ENCODE measurements at places on chromosomes 3 and 15.

DNA sequence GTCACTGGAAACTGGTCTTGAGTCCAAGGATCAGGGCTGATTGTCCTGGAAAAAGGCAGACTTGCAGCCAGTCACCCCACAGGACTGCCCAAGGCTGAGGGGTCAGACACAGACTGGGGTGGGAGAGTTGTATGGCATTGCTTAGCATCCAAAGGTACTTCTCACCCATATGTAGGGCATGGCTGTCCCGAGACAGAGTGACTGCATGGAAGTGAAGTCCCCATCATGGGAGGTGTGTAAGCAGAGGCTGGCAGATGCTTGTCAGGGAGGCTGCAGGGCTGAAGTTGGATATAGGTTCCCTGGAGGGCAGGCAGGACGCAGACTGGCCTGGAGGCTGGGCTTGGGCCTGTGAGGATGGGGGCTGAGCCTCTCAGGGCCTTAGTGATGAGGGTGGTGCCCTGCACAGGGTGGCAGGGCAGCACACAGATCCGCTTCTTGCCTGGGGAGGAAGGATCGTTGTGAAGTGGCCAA is 31.1 kb downstream of the PSTPIP1 start:
- no peak for DNase-seq

GRCh38 chr3:129890125-129890524 is 3.4 kb downstream of the TMCC1 start:
- no peak for DNase-seq

GRCh38 chr15:91306144-91306543 is 206.1 kb downstream of the SV2B start:
- DNase-seq: no peak

DNA sequence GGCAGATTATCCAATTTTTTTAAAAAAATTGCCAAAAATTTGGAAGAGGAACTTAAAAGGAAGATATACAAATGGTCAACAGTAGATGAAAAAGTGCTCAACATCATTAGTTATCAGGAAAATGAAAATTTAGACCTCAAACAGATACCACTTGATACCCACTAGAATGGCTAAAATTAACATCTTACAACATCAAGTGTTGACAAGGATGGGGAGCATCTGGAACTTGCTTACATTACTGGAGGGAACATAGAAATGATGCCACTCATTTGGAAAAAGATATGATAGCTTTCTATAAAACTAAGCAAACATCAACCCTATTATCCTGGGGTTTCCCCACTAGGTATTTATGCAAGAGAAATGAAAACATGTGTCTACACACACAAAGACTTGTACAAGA is 284.5 kb upstream of the CHRNA7 start:
- DNase-seq: no peak

DNA sequence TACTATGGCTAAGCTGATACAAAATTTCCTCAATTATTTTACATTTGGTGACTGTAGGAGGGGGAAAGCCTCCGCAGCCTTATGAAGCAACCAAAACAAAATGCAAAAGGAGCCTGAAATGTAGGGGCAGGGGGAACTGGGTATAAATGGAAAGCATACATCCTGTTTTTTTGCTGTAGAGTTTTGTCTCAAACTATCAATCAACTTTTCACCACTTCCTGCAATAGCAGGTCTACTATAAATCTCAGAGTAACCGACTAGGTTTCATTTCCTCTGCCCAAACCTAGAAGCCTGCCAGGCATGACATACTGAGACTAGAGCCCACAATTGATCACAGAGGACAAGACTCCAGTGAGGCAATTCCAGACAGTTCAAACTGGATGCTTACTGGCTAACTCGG is 91.3 kb downstream of the SHQ1 start:
- DNase-seq: peak; percentile 7

- DNase-seq: peak; percentile 2
Observed at GRCh38 chr3:40162616-40163015, 146.9 kb upstream of the EIF1B start.

DNA sequence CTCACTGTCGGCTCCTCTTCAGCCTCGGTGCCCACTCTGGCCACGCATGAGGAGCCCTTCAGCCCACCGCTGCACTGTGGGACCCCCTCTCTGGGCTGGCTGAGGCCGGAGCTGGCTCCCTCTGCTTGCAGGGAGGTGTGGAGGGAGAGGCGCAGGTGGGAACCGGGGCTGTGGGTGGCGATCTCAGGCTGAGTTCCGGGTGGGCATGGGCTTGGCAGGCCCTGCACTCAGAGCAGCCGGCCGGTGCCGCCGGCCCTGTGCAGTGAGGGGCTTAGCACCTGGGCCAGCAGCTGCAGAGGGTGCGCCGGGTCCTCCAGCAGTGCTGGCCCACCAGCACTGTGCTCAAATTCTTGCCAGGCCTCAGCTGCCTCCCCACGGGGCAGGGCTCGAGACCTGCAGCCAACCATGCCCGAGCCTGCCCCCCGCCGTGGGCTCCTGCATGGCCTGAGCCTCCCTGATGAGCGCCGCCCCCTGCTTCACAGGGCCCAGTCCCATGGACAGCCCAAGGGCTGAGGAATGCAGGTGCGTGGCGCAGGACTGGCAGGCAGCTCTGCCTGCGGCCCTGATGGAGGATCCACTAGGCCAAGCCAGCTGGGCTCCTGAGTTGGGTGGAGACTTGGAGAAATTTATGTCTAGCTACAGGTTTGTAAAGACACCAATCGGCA is 899.1 kb downstream of the SI start:
- no peak for DNase-seq

- no peak for DNase-seq
Observed at GRCh38 chr3:156443079-156443478, 111.8 kb downstream of the SSR3 start.

DNA sequence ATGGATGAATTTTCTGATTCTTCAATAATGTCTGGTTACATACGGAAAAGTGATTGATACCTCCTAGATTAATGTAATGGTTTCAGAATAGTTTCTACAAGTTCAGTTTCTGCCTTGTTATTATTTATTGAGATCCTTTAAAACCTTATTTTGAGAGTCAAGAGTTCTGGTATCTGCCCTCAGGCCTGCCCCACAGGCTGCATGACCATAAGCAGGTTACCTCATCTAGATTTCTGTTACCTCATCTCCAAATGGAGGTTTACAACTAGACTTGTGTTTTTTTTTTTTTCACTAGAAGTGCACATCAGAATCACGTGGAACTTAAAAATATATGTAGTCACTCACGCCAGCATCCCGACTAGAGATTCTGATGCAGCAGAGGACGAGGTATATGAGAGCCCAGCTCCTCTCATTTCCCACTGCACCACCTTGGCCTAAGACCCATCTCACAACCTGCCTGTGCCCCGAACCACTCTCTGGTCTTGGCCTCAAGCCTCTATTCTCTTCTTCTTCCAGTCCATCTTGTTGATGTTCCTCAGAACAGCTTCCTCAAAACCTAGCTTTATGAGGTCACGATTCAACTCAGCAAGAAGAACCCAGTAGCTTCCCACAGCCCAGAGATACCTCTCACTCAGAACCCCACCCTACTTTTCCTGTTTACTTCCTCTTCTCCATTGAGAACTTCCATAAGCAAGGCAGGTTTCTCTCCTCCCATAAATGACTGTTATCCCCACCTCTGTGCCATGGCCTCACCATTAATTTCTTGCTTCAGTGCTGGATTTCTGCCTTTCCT is 353.4 kb downstream of the CHST2 start:
- no peak for DNase-seq

- DNase-seq: no peak
Observed at GRCh38 chr3:67529915-67530314, 124.5 kb downstream of the SUCLG2 start.

DNA sequence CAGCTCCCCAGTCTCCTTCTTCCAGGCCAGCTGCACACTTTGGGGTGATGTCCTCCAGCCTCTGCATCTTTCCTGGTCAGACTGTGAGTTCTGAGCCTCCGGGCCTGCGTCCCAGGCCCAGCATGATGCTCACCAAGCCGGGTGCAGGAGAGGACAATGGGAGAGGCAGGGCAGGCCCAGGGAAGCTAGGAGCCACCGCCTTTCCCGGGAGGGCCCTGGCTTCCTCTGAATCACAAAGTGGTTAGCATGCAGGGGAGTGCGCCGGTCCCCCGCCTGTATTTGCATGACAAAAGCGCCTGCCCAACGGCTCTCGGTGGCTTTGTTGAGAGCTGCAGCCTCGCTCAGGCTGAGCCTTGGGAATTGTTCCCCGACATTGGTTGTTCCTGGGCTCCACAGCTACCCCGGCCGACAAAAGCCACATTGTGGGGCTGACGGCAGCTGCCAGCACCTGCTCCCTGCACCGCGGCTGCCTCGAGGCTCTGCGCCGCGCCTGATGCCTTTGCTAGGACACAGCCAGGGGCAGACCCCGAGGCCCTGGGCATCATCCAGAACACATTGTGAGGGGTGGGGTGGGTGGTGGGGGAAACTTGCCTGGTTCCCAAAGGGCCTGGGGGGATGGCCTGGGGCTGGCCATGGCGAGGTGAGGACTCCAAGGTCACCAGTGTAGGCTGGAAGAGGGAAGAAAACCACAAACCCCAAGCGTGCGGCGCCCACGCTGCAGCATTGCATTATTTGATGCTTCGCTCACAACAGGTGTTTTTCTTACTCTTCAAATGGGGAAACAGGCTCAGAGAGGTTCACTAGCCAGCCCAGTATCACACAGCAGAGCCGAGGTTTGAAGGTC is 20.0 kb upstream of the KLF13 start:
- DNase-seq: no peak

GRCh38 chr3:157354722-157355121 is 81.9 kb upstream of the PTX3 start:
- DNase-seq: peak; percentile 8

DNA sequence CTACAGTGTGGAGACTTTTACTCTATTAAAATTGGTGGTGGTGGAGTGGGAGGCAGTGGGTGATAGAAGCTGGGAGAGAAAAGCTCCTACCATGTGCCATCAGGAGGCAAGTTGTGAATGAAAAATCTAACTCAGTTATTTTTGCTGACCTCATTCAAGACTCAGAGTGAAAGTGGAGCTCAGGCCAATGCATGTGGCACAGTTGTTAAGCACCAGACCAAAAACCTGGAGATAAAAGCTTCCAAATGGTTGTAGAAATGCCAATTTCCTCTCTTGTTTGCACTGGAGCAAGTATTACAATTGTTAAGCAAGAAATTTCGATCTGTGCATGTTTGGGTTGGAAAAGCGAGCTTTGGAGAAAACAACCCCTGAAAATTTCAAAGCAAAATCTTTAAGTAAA is 81.5 kb upstream of the PRICKLE2 start:
- DNase-seq: no peak

DNA sequence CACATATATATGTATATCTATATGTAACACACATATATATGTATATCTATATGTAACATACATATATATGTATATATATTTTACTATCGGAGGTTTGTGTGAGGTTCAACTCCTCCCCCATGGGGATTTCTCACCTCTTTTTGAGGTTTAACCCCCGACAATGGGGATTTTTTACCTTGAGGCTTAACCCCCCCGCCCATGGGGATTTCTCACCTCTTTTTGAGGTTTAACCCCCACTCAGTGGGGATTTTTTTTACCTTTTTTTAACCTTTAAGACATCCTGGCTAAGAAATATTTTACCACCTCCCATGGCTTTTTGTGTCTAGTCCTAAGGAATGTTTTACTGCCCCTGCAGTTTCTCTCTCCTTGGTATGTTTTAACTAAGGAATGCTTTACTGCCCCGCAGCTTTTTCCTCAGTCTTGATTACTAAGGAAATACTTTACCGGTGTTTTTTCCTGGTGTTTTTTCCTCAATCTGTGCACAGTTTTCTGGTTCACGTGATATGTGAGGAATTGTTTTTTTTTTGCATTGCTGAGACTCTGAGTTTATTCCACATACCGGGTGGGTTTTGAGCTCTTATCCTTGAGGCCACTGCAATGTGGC is 185.2 kb downstream of the KLF13 start:
- DNase-seq: no peak

DNA sequence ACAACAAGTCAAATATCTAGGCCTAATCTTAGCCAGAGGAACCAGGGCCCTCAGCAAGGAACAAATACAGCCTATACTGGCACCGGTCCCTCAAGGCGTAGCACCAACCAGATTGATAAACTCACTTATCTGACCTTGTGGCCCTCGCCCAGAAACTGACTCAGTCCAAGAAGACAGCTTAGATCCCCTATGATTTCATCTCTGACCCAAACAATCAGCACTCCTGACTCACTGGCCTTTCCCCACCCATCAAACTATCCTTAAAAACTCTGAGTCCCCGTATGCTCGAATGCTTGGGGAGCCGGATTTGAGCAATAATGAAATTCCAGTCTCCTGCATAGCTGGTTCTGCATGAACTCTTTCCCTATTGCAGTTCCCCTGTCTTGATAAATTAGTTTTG is 1.6 kb upstream of the SORD start:
- no peak for DNase-seq

DNA sequence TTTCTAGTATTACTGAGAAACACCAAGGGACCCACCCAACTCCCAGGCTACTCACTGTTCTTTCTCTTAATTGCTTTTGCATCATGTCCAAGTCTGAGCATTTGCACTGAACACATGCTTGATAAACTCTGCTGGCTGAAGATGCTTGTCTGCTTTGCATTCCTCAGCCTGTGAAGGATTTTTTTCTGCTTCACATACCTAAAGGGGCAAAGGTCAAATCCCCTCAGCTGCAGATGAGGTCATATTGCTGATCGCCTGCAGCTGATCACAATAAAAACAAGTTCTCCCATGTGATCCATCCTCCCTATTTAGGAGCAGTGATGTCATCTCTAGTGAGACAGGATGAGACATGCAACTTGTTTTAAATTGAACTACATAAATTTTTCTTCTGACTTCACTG is 84.6 kb upstream of the DCBLD2 start:
- no peak for DNase-seq

DNA sequence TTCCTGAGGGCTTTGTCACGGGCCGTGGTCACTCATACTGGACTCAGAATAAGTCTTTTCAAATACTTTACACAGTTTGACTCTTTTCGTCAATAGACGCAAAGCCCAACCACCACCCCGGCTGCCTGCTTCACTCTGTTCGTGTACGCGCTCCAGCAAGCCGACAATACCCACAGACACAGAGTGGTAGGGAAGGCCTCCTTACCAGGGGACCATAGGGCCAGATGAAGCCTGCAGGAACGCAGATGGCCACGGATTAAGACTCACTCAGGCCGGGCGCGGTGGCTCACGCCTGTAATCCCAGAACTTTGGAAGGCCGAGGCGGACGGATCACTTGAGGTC is 29.7 kb downstream of the EFCAB12 start:
- no peak for DNase-seq

DNA sequence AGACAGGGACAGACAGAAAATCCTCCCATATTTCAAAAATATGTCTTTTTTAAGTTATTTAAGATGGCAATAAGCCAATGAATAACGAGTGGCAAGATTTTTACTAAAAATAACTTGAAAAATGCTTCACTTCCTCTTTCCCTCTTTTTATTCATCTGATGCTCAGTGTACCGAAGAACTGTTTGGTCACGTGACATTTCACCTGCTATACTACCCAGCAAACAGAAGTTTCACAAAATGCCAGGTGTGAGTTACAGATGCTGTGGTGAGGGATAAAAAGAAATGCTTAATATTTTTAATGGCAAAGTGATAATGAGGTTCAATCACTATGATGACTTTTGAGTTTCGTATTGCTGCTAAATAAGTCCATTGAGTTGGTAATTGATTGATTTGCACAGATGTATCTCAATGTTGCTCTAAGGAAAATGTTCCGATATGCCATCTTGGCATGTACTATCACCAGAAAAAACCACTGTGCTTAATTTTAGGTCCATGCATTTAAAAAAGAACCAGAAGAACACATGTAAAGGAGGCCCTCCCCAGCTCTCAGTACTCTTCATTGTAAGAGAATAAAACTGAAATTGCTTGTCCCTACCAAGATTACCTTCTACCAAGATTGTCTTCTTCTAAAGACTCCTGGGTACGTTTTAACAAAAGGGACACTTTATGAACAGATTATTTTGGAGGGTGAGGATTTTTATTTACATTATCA is 26.0 kb upstream of the SEC62 start:
- no peak for DNase-seq
